ENCODE measurements at places on chromosomes 12 and 14.

GRCh38 chr14:36302823-36303222, 17.6 kb downstream of the MBIP start:
- DNase-seq: no peak

- peak; percentile 86 for DNase-seq
Observed at GRCh38 chr14:21014761-21015190, 10.1 kb downstream of the NDRG2 start.

DNA sequence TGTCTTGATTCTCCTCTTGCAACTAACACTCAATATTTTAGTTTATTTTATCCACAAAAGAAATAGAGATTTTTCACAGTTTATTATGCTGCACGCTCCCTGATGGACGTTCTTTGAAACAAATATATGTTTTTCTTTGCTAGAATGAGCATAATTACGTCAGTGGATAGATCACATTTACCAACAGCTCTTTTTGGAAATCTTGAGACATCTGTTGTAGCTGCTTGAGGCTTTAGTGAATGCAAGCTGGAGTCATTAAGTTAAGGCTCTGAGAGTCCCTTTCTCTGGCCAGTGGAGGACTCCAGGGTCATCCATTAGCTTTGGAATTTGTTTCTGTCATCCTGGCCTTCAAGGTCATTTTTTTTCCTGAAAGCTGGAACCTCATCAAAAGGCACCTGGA, 405.6 kb upstream of the TMEM132C start:
- DNase-seq: no peak

DNA sequence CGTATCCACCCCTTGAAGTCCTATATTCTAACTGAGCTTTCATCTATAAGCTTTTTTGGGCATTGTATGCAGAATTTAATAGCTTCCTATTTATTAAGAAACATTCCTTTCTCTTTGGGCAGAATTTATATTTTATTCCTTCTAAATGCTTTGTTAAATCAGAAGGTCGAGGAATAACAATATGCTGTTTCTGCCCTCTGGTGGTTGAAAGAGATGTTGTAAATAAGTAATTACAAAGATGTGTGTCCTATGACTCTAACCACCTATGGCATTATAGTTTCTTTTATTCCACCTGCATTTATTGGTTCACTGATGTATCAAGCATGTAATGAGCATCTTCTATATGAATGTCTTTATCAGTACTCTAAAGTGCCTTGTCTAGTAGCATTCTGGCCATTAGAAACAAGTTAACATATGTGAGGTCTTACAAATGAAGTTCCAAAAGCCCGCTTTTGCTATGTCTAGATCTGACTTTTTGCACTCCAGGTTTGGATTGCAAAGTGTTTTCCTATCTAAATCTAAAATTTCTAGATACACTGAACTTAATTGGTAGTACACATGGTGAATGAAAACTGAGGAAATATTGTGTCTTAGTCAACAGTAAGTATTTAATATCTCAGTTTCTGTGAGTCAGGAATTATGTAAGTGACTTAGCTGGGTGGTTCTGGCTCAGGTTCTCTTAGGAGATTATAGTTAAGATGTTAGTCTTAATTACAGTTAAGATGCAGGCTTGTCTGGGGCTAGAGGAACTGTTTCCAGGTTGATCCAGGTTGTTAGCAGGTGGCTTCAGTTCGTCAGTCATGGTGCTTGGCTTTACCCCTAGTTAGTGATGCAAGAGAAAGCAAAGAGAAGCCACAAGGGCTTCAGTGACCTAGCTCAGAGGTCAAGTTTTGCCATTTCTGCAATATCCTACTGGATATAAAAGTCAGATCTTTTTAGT, 57.5 kb downstream of the PLEKHA5 start:
- peak; percentile 40 for DNase-seq

GRCh38 chr14:75491376-75491978, 30.8 kb upstream of the BATF start:
- DNase-seq: no peak

- DNase-seq: no peak
Observed at GRCh38 chr12:9367201-9367600, 159.0 kb upstream of the PZP start.

DNA sequence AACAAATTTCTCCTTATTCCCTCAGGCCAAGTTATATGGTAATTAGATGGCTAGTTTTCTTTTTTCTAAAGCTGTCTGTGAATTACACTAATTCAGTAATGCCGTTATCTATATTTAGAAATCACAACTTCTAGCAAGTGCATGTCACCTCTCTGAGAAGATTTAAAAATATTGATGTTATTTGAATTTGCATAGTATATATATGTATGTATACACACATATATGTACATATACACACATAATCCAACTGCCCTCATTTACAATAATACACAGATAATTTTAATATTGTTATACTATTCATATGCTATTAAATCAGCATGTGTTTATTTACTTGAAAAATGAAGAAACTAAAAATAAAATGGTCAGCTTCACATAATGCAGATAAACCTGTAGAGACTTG, 563.9 kb downstream of the SLC16A7 start:
- DNase-seq: no peak

GRCh38 chr12:116480210-116480810, 78.9 kb upstream of the MAP1LC3B2 start:
- DNase-seq: no peak
